ENCODE measurements at places on chromosomes 2 and 18. TPM values are rescaled to one million over a fixed set of nuclear protein-coding genes. Genes with fewer than 3 reads are reported as not detected.

- DNase-seq = no peak
Measured at GRCh38 chr18:44935455-44935854, 254.8 kb downstream of the SETBP1 start.

DNA sequence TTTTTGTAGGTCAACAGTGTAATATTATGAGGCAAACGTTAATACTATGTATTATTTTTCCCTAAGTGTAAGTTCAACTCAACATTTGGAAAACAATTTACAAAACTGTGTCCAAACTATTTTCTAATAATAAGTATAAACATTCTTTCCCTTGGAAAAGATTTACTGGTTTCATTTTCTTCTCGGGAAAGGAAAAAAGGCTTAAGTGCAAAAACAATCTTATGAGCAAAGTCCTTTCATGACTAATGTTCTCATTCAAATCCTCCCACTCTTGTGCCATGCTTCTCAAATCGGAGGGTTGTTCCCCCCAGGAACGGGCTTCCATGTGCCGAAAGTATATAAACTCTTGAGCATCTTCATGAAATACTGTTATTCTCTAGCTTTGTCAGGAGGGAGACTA lies 19.8 kb upstream of the L3MBTL4 start:
- DNase-seq = no peak

Gene IL1F10
- total RNA-seq = not detected

- DNase-seq = no peak
Measured at GRCh38 chr2:75565472-75566462, 5.0 kb upstream of the EVA1A start.

Gene IL1RL1
- total RNA-seq = 0.23 TPM

- DNase-seq = no peak
Measured at GRCh38 chr2:181426672-181427071, 30.5 kb upstream of the ITGA4 start.

DNA sequence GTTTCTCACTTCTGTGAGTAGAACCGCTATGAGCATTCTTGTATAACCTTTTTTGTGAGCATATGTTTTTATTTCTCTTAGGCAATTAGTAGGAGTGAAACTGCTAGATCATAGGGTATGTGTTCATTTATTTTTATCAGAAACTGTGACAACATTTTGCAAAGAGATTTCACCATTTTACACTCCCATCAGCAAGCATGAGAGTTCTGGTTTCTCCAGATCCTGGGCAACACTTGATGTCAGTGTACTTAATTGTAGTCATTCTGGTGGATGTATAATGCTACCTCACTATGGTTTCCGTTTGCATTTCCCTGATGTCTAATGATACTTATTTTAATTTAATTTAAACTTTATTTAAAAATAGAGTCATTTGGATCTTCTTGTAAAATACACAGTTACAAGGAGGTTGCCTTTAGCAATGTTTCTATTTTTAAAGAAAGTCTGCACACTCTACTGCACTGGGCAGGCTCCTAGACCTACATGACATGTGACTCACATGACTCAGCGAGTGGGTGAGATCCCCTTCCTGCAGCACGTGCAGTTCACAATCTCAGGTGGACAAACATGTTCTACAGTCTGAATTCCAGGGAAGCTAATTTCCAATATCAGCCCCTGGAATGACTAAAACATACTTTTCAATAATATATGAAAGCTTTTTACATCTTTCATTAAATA lies 127.0 kb upstream of the BCL2L11 start:
- no peak for DNase-seq

Gene IGFBP5
- 8.9 TPM for total RNA-seq
